T-helper 17 cell (primary cell): ENCODE measurements at places on chromosomes 1 and 21. TPM values are rescaled to one million over a fixed set of nuclear protein-coding genes. Genes with fewer than 3 reads are reported as not detected.

DNA sequence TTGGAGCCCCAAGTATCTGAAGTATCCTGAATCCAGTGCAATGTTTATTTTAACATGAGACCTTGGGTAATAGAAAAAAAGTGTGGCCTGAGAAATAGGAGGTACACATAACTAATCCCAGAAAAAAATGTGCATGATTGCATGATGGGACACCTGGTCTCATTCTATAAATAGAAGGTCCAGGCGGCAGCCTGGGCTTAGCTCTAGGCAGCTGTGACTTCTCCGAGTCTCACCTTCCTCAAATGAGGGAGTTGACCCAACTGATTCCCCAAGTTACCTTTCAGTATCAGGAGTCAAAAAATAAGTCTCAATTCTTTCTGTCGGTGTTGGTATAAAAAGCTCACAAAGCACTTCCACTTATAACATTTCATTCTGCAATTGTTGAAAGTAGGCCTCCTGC lies 65.9 kb upstream of the CCDC190 start:
- H3K27ac ChIP-seq = no peak overlapping the region
- H3K4me1 ChIP-seq = no peaks in the 10 kb centered on the region
- DNase-seq = no peak
- H3K36me3 ChIP-seq = peaks cover 2% of the 10 kb centered on the region
- H3K27me3 ChIP-seq = peaks cover 35% of the 10 kb centered on the region

The C8B gene
- total RNA-seq = not detected

The PIP5K1A gene
- 43.3 TPM for total RNA-seq

DNA sequence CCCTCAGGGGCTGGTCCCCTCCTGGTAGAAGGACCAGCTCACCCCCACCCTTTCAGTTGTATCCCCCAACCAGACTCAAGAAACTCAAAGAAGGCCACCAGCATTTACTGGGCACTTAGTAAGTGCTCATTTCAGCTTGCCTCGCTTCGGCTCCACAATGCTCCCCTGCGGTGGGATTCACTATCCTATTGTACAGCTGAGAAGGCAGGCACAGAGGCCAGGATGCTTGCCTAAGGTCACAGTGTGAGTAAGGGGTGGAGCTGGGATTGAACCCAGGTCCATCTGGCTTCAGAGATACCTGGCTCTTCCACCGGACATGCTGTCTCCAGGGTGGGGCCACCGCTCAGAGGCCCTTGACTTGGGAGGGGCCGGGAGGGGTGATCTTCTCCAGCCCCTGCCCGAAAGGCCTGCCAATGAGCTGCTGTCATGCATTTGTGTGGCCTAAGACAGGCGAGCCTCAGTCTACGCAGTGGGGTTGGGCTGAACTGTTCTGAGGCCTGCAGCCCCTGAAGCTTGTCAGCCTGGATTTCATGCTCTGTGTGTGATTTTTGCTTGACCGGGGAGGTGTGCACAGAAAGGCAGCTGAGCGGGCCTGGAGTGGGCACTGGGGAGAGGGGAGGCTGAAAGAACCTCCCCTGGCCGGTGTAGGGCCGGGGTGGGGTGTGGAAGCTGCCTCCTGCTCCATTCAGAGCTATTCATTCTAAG lies 48.1 kb downstream of the DMRTB1 start:
- H3K27ac ChIP-seq = no peak overlapping the region
- H3K27me3 ChIP-seq = no peaks in the 10 kb centered on the region
- no peak for DNase-seq
- H3K36me3 ChIP-seq = no peaks in the 10 kb centered on the region
- no peak overlapping the region for H3K4me3 ChIP-seq

DNA sequence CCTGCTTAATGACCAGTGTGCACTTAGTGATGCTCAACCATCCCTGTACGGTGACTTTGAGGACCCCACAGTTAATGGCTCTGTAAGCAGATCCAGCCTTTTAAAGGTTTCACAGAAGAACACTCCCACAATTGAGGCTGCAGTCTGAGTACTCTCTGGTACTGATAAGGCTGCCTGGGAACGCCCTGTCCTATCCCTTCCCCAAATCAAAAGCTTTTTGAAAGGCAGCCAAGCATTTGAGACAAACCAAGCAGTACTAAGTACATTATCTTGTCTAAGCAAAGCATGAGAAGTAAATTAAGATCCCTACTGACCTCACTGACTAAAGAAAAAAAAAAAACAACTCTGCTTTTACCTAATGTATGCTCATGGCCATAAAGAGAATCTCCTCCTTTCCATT lies 60.7 kb downstream of the SH3GLB1 start:
- no peak for DNase-seq
- no peaks in the 10 kb centered on the region for H3K4me1 ChIP-seq
- peaks cover 2% of the 10 kb centered on the region for H3K36me3 ChIP-seq
- no peak overlapping the region for H3K4me3 ChIP-seq

DNA sequence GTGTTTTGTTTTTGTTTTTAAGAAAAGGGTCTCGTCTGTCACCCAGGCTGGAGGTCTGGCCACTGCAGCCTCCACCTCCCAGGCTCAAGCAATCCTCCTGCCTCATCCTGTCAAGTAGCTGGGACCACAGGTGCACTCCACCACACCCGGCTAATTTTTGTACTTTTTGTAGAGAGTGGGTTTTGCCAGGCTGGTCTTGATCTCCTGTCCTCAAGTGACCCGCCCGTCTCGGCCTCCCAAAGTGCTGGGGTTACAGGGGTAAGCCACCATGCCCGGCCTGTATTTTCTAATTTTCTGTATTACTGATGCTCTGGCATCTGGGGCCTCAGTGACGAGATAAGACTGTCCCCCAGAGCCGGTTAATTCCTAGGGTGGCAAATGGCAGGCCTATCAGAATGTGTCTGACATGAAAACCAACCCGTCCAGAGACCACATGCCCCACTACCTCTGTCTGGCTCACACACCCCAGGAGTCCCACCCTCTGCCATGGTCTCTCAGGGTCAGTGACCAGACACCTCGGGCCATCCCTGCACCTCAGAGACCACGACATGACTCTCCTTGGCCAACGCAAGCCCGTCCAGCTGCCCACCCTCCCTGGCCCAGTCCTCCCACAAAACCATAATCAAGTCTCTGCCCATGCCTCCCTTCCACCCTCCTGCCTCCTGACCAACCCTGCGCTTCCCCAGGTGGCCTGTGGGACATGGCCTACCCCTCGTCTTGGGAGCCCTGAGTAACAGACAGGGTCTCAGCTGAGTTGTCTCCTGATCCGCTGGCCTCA lies 12.5 kb downstream of the NPHP4 start:
- H3K4me3 ChIP-seq = no peak overlapping the region
- H3K27me3 ChIP-seq = no peaks in the 10 kb centered on the region
- H3K27ac ChIP-seq = peak overlapping the region; percentile 80
- DNase-seq = no peak
- H3K36me3 ChIP-seq = peaks cover 2% of the 10 kb centered on the region
- H3K4me1 ChIP-seq = peaks cover 16% of the 10 kb centered on the region

GRCh38 chr1:246020211-246020954 lies 486.7 kb downstream of the SMYD3 start:
- peaks cover 2% of the 10 kb centered on the region for H3K36me3 ChIP-seq
- H3K27ac ChIP-seq = no peak overlapping the region
- peaks cover 25% of the 10 kb centered on the region for H3K4me1 ChIP-seq
- DNase-seq = no peak
- H3K27me3 ChIP-seq = no peaks in the 10 kb centered on the region

DNA sequence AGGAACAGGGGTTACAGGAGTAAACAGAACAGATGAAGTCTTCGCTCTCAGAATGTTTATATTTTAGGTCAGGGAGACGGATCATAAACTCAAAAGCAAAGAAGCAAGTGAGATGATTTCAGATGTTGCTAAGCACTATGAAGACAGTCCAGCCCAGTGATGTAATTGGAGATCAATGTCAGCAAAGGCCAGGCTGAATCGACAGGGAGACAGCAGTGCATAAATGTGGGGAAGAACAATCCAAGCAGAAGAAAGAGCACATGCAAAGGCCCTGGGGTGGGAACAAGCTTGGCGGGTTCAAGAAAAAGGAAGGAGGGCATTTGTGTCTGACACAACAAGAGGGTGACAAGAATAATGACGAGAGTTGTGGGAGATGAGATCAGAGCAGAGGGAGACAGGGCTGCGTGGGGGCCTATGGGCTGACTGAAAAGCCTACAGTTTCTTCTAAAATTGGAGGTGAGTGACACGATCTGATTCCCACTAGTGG lies 47.0 kb downstream of the TAS1R2 start:
- DNase-seq = no peak
- H3K4me1 ChIP-seq = peaks cover 5% of the 10 kb centered on the region
- peaks cover 3% of the 10 kb centered on the region for H3K36me3 ChIP-seq
- no peak overlapping the region for H3K4me3 ChIP-seq
- no peak overlapping the region for H3K27ac ChIP-seq

DNA sequence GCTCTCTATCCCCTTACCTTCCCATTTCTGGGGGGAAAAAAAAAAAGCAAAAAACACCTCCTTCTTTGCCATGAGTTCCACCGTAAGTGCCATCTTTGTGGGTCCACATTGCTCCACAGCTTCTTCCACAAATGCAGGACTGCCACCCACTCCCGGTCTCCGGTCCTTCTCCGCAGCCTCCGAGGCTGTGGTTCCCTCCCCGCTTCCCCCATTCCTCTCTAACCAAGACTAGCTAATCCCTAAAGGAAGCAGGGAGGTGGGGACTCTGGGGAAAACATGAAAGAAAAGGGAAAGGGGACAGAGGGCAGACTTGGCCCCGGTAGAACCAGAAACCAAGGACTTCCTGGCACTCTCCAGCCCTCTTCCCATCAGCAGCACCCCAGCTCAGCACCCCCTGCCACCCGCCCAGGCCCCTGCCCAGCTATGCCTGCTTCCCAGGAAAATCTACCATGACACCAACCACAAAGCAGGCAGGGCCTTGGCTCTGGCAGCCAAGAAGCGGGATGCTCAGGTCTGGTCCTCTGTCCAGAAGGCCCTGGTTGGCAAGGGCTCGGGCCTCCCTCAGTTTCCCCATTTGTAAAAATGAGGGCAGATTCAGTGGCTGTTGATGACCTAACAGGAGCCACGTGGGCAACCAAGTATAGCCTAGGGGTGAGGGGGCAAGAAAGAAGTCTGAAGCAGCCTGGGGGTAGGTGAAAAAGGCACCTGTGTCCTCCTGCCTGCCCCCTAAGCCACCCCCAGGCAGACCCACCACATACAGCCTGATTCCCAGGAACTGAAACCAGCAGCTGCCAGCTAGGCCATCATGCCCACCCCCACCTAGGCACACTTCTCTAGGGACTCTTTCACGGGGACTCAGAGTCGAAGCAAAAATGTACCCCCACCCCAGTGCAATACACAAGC lies 2.5 kb downstream of the EPHA2 start:
- H3K27me3 ChIP-seq = no peaks in the 10 kb centered on the region
- H3K36me3 ChIP-seq = peaks cover 2% of the 10 kb centered on the region
- H3K4me3 ChIP-seq = no peak overlapping the region
- no peak overlapping the region for H3K27ac ChIP-seq
- H3K4me1 ChIP-seq = peaks cover 27% of the 10 kb centered on the region

The FAM163A gene
- 0.10 TPM for total RNA-seq

The GABPA gene
- 23.9 TPM for total RNA-seq

GRCh38 chr21:39386194-39386593 lies 37.3 kb upstream of the HMGN1 start:
- no peaks in the 10 kb centered on the region for H3K27me3 ChIP-seq
- H3K4me3 ChIP-seq = peak overlapping the region; percentile 55
- H3K4me1 ChIP-seq = peaks cover 31% of the 10 kb centered on the region
- no peak overlapping the region for H3K27ac ChIP-seq
- no peak for DNase-seq

GRCh38 chr1:235775246-235775860 lies 91.4 kb downstream of the LYST start:
- DNase-seq = no peak
- H3K27me3 ChIP-seq = no peaks in the 10 kb centered on the region
- H3K27ac ChIP-seq = no peak overlapping the region
- H3K4me1 ChIP-seq = peaks cover 5% of the 10 kb centered on the region

The TENT5C gene
- total RNA-seq = 173 TPM

The GBP3 gene
- total RNA-seq = 21.9 TPM

GRCh38 chr1:221939607-221940006 lies 197.7 kb upstream of the DUSP10 start:
- DNase-seq = no peak
- H3K4me3 ChIP-seq = no peak overlapping the region
- no peaks in the 10 kb centered on the region for H3K4me1 ChIP-seq
- no peaks in the 10 kb centered on the region for H3K27me3 ChIP-seq
- H3K36me3 ChIP-seq = no peaks in the 10 kb centered on the region
- H3K27ac ChIP-seq = no peak overlapping the region

DNA sequence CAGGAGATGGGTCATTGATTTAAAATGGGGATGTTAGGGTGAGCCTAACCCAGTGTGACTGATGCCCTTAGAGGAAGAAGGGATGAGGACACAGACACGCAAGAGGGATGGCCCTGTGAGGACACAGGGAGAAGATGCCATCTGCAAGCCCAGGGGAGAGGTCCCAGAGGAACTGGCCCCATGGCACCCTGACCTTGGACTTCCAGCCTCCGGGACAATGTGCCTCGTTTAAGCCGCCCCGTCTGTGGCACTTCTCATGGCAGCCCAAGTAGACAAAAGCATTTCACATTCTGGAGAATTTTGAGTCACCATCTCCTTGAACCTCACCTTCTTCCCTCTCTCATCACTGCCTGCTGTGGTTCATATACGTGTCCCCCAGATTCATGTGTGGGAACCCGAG lies 20.1 kb upstream of the PCBP3 start:
- H3K36me3 ChIP-seq = no peaks in the 10 kb centered on the region
- no peak for DNase-seq
- no peak overlapping the region for H3K4me3 ChIP-seq
- H3K27me3 ChIP-seq = peaks cover 7% of the 10 kb centered on the region
- peak overlapping the region; percentile 37 for H3K27ac ChIP-seq
- peaks cover 3% of the 10 kb centered on the region for H3K4me1 ChIP-seq

DNA sequence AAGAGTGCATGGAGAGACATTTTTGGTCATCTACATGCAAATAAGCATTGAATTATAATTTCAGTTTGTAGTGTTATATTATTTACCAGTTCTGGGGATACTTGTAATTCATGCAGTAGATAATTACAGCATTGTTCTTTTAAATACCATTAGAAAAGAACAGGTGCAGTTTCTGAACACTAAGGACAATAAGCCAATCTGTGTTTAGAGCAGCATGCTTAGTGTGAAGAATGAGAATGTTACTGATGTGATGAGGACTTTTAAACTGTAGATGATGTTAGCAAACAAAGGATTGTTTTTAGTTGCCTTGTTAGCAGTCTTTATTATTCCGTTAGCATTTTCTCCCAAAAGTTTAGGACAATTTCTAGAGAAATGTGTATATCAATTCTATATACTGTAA lies 348.3 kb downstream of the BRINP3 start:
- H3K36me3 ChIP-seq = no peaks in the 10 kb centered on the region
- no peak overlapping the region for H3K4me3 ChIP-seq
- H3K27me3 ChIP-seq = no peaks in the 10 kb centered on the region
- H3K4me1 ChIP-seq = no peaks in the 10 kb centered on the region
- H3K27ac ChIP-seq = no peak overlapping the region
- no peak for DNase-seq

The BARHL2 gene
- total RNA-seq = not detected

- H3K27me3 ChIP-seq = peaks cover 42% of the 10 kb centered on the region
- no peak for DNase-seq
- no peaks in the 10 kb centered on the region for H3K36me3 ChIP-seq
- H3K27ac ChIP-seq = no peak overlapping the region
- H3K4me3 ChIP-seq = no peak overlapping the region
Measured at GRCh38 chr1:7119156-7119555, 333.9 kb downstream of the CAMTA1 start.
